ENCODE measurements at places on chromosomes 2 and 18. TPM values are rescaled to one million over a fixed set of nuclear protein-coding genes. Genes with fewer than 3 reads are reported as not detected.

ADCYAP1 gene
- not detected for total RNA-seq

IL1RN gene
- total RNA-seq: 0.13 TPM

IL36A gene
- total RNA-seq: not detected

L3MBTL4 gene
- 0.24 TPM for total RNA-seq

GREB1L gene
- total RNA-seq: under 0.01 TPM

CRYGA gene
- not detected for total RNA-seq

CAPN14 gene
- total RNA-seq: not detected

MERTK gene
- 2.7 TPM for total RNA-seq

DSG4 gene
- total RNA-seq: not detected

AMER3 gene
- total RNA-seq: not detected

EFR3B gene
- total RNA-seq: 0.78 TPM

ANKRD30BL gene
- not detected for total RNA-seq

ANKRD62 gene
- total RNA-seq: not detected

Data from epithelial cell of alveolus of lung (primary cell).